ENCODE measurements at places on chromosomes 6 and 20.
A peak's percentile ranks its signal among the peaks of the same experiment; 100 is the strongest.

DNA sequence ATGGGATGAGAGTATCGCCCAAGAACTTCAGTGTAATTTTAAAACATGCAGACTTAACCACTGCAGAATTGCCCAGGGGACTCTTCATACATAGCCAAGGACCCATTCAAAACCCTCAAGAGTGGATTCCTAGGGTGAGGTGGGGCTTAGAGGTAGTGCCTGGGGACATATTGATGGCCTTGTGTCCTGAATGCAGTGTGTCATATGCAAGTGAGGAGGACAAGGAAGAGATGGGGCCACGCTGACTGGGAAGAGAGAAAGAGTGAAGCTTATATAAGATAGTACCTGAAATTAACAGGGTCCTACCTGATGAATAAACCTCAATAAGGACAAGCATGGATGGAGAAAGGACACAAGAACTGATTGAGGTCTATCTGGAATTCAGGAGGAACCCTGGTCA lies 13.9 kb downstream of the MYL9 start:
- no peak for DNase-seq

GRCh38 chr6:169101981-169102380 lies 151.7 kb downstream of the THBS2 start:
- no peak for DNase-seq

DNA sequence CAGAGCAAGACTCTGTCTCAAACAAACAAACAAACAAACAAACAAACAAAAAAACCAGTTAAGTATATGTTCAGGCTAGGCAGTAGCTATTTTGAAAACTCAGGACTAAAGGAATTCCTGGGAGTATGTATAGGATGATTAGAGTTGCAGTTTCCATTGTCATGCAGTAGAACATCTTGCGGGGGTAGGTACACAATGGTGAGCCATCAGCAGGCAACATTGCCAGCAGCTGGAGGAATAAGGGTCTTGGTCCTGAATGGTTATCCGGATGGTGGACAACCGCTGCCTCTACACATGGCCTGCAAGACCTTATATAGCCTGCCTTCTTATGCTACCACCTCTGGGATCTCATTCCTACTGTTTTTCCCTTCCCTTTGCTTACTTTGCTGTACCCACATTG lies 297.5 kb downstream of the SOX4 start:
- no peak for DNase-seq

DNA sequence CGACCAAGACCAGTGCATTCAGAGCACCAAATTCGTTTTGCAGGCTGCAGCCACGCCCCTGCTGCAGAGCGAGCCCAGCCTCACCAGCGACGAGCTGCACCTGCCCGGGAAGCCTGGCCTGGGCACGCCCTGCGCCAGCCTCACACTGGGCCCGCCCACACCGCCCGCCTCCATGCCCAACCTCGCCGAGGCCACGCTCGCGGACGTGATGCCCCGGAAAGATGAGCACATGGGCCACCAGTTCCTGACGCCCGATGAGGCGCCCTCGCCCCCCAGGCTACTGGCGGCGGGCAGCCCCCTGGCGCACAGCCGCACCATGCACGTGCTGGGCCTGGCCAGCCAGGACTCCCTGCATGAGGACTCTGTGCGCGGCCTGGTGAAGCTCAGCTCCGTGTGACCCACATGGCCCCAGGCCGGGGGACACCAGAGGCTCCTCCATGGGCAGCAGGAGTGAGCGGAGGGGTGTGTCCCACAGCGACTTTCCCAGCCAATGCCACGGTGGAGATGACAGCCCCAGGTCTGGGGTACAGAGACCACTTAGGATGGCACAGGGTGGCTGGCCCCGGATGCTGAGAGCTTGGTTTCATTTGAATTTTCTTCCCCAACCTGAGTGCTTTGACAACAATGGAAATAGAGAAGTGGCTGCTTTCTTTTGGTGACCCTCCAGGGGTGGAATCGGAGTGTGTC lies 150.2 kb upstream of the SNX9 start:
- DNase-seq = no peak

- no peak for DNase-seq
Measured at GRCh38 chr6:148959008-148959407, 212.2 kb downstream of the UST start.

DNA sequence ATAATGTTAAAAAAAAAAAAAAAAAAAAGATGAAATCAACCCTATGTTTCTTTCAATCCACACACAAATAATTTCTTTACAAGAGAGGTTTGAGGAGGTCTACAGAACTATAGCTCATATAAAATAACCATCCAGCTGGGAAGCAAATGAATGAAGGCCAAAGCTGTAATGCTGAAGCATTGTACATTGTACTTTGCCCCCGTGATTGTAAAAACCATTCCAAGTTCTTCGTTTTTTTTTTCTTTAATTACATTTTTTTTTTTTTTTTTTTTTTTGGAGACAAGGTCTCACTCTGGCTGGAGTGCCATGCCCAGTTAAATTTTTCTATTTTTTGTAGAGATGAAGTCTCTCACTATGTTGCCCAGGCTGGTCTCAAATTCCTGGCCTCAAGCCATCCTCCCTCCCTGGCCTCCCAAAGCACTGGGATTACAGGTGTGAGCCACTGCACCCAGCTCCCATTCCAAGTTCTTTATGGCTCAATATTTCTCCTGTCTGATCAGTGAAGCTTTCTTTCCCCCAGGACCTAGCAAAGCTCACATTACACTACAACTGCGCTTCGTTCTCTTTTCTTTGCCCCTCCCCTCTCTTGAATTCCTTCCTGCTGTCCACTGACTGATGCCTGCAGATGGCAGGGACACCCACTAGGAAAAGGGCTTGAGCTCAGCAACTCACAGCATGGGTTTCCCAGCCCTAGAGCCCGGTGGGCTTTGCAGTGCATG lies 53.0 kb upstream of the NOP56 start:
- DNase-seq = no peak

DNA sequence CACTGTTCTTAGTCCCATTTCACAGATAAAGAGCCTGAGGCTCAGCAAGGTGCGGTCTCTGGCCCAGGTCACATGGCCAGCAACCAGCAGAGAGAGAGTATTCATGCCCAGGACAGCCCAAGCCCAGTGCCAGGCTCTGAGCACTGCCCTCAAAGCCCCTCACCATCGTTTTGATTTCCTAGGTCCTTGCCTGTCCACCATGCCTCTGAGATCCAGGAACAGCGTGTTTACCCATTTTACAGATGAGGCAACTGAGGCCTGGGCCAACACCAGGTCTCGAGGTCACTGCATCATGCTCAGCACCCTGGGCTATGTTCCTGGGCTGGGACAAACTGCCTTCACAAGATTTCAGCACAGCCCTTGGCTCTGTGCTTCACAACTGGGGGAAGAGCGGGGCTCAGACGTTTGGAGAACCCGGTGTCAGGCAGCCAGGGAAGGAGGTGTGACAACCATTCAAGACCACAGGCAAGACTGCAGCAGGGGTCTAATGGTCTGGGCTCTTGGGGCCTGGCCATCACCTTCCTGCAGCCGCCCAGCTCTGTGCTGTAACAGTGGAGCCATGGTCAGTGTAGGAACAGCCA lies 1.3 kb upstream of the BPIFA2 start:
- DNase-seq = no peak

GRCh38 chr20:11585752-11586352 lies 331.8 kb upstream of the BTBD3 start:
- peak; percentile 51 for DNase-seq

DNA sequence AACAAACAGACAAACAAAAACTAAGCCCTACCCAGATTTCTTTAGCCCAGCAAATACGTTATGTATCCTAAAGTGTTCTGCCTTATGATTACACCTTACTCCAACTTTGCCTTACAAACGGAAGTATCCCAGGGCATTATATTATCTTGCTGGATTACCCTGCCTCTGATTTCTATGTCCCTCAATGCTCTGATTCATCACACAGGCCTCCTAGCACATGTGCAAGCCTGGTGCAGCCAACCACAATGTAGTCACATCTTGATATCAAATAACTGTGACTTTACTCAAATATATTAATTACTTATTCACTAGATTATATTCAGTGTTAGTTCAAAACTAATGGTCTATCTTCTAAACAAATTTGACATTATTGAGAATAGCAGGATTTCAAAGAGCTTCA lies 598.6 kb downstream of the TBC1D32 start:
- DNase-seq = no peak

- no peak for DNase-seq
Measured at GRCh38 chr20:56769921-56770600, 141.0 kb downstream of the TFAP2C start.

GRCh38 chr20:5410470-5410869 lies 93.7 kb upstream of the PROKR2 start:
- DNase-seq = no peak

DNA sequence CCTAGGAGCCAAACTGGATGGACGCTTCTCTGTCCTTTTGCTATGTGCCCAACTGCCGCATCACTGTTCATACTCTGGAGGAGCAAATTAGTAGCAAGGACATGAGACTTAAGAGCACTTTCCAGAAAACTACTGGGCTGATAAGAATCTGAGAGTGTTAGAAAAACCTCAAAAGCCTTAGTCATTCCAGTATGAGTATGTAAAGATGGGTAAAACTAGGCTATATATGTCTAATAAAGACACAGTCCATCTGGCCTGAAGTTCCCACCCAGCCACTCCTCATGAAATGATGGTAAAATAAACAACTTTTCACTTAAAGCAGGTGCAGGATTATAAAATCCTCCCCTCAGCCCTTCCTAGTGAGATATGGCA lies 30.6 kb downstream of the SHLD1 start:
- DNase-seq = peak; percentile 67

- DNase-seq = no peak
Measured at GRCh38 chr20:1528811-1529210, 28.7 kb downstream of the SIRPD start.

GRCh38 chr6:13653296-13653695 lies 38.2 kb downstream of the NOL7 start:
- no peak for DNase-seq

DNA sequence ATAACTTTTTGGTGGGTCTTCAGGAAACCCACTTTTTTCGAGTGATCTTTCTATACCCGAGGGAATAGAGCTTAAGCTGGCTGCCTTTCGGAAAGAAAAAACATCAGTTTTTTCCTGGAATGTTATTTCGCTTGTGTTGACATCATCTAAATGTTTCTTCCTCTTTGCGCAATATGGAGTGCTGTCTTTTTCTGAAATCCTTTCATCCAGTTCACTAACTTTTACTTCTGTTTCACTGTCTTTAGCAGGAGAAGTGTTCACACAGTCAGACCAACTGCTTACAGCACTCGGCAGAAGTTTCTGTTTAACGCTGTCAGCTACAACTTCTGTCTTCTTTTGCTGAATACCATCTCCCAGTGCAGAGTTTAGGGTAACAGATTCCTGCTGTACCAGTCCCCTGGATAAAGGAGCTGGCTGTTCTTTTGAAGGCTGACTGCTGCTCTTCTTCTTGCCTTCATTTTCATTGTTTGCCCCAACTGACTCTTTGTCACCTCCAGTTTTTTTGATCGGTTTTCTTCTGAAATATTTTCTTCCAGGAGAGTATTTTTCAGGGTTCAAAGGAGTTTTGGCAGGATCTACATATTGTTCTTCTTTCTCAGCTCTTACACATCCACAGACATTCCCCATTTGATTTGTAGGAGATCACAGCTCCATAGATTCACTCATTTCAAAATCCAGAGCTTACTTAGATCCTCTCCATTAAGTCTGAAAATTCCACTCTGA lies 50.0 kb upstream of the DST start:
- no peak for DNase-seq

GRCh38 chr6:89679215-89680120 lies 40.9 kb upstream of the LYRM2 start:
- no peak for DNase-seq

DNA sequence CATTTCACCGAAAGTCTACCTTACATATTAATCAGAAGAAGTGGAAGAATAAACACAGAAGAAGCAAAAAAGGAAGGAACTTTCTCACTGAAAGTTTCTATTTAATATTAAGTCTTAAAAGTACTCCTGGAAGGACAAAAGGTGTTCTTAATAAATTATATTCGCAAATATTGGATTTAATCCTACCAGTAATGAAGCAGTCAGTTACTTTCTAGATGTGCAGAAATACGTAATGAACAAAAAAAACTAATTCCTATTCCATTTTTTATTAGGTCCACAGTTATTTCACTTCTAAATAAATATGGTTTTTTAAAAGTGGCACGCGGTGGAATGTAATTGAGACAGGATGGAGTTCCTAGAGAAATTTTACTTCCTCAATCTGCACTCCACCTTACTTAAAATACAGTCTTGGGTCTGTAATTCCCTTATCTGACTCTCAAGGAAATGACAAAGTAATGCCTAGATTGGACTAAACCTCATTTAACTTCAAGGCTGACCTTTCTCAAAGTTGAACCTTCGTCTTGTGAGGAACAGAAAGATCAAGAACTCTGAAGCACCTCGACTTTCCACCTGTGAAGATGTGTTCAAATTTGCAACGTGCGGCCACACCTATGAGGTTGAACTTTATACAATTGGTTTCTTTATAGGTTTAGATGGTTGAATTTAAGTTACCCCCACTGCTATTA lies 1.1 kb upstream of the TRAM2 start:
- peak; percentile 53 for DNase-seq

DNA sequence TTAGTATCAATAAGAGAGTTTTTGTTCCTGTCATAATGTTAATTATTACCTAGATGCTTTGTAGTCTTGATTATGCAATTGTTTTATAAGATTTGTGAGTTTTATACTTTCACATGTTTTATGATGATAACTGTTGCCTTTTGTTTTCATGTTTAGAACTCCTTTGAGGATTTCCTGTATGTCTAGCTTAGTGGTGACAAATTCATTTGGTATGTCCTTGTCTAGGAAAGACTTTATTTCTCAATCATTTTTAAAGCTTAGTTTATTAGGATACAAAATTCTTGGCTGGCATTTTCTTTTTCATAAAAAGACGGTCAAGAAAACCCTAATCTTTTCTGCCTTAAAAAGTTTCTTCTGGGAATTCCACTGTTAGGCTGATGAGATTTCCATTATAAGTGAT lies 849.9 kb upstream of the EYS start:
- DNase-seq = no peak

DNA sequence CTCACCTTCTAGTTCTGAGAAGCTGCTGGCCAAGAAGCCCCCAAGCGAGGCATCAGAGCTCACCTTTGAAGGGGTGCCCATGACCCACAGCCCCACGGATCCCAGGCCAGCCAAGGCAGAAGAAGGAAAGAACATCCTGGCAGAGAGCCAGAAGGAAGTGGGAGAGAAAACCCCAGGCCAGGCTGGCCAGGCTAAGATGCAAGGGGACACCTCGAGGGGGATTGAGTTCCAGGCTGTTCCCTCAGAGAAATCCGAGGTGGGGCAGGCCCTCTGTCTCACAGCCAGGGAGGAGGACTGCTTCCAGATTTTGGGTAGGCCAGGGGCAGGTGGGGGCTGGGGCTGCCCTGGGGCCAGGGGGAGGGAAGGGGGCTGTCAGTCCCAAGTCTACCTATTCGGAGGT lies 2.3 kb downstream of the MYLK2 start:
- DNase-seq = no peak

- peak; percentile 62 for DNase-seq
Measured at GRCh38 chr6:124961777-124962638, at the start of gene RNF217. Gene RNF217, plus strand, starts transcription at chr6:124962437. Its CDS starts 108 bp downstream, at chr6:124962545.

- DNase-seq = peak; percentile 15
Measured at GRCh38 chr6:76861403-76861802, 601.9 kb downstream of the HTR1B start.

DNA sequence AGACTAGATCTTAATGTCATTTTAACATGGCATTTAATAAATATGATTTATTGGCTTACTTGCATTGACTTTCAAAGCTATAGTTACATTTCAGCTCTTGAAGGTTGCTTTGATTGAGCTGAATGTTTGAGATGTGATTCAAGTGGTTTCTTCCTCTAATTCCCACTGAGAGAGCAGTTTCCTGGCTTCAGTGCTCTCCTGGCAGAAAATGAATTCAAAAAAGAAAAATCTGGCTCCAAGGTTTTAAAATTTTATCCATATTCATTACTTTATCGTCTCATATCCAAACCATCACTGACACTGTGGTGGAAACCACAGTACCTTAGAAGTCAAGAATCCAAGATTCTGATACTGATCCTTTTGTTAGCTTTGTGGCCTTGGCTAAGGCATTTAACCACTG lies 263.1 kb upstream of the HSF2 start:
- no peak for DNase-seq
